ENCODE measurements at places on chromosomes 11 and 22.
A peak's percentile ranks its signal among the peaks of the same experiment; 100 is the strongest.

- no peak for DNase-seq
Measured at GRCh38 chr11:120065876-120066275, 72.0 kb downstream of the TRIM29 start.

DNA sequence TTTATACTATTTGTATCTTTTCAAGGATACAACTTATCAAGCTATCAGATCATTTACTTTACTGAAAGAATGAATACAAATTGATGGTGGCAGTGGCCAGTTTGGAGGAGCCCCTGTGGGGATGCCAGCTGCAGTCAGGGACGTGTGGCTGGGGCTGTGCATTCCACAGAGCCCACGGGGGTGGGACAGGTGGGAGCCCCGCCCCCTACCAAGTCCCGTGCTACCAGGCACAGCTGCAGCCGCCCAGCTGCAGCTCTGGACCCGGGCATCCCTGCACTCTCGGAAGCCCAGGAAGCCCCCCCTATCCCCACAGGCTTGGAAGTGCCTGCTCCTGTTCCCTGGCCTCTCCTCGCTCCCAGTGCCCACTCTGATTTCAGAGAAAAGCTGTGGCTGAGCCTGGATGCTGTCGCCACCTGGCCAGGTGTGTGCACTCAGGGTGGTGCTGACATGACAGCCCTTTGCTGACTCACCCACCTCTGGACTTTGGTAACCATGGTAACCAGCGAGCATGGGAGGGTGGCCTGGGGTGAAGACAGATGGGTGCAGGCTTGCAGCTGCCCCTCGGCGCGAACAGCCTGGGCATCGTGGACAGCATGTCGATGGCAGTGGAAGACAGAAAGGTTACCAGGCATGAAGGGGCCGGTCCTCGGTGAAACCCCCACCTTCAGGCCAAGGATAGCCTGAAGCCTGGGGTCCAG lies 138.1 kb downstream of the SBF2 start:
- peak; percentile 3 for DNase-seq

GRCh38 chr11:64721359-64721699 lies 1.7 kb downstream of the NRXN2 start:
- no peak for DNase-seq

DNA sequence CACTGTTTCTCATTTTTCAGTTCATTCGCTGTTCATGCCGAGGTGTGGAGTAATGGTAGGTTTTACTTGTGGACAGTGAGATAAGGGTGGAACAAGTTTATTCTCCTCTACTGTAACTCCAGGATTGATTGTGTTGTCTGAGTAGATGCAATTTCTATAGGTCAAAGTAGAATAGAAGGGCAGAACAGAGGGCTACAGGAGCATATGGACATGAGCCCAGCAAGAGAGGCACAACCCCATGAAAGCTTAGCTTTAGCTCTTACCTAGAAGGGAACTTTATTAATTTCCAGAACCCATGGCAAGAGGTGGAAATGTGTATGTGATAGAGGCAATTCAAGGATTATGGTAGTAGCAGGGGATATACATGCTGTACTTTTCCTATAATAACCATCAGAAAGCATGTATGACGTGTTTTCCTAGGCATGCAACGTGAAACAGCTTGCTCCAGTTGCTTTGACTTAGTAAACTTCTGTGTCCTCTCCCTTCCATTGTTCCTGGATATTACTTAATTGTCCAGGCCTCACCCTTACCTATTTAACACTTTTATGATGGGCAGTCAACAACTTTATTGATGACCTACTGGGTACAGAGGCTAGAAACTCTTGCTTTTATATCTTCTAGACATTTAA lies 13.8 kb upstream of the SLC37A2 start:
- DNase-seq = no peak

DNA sequence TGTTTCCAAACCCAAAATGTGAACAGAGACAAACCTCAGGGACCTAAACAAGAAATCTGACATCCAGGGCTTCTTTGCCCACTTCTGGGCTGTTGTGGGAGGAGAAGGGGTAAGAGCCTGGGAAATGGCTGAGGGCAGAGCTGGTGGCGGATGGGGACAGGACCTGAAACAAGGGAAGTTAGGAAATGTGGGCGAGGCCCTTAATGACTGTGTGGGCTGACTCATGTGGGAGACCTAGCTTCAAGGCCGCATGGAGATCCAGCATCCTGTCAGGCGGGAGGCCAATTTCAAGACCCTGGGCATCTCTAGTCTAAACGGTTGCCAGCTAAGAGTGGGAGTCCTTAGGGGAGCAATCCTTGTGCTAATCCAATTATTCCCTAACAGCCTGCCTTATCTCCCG lies 2.1 kb upstream of the OAF start:
- DNase-seq = no peak

- DNase-seq = no peak
Measured at GRCh38 chr11:7667460-7667859, 5.8 kb downstream of the CYB5R2 start.

- no peak for DNase-seq
Measured at GRCh38 chr11:113581713-113582112, 106.5 kb upstream of the DRD2 start.

All from RPMI8226 (cell line).